ENCODE measurements at places on chromosomes 5 and 9.
A peak's percentile ranks its signal among the peaks of the same experiment; 100 is the strongest.

- DNase-seq: peak; percentile 18
Observed at GRCh38 chr5:137743031-137743640, 7.2 kb upstream of the KLHL3 start.

DNA sequence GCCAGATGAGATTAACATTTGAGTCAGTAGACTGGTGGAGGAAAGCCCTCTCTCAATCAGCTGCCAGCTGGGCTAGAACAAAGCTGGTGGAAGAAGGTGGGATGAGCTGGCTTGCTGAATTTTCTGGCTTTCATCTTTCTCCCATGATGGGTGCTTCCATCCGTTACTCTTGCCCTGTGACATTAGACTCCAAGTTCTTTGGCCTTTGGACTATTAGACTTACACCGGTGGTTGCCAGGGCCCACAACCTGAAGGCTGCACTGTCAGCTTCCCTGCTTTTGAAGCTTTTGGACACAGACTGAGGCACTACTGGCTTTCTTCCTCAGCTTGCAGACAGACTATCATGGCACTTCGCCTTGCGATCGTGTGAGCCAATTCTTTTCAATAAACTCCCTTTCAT is 642.7 kb downstream of the TAF11L14 start:
- no peak for DNase-seq

DNA sequence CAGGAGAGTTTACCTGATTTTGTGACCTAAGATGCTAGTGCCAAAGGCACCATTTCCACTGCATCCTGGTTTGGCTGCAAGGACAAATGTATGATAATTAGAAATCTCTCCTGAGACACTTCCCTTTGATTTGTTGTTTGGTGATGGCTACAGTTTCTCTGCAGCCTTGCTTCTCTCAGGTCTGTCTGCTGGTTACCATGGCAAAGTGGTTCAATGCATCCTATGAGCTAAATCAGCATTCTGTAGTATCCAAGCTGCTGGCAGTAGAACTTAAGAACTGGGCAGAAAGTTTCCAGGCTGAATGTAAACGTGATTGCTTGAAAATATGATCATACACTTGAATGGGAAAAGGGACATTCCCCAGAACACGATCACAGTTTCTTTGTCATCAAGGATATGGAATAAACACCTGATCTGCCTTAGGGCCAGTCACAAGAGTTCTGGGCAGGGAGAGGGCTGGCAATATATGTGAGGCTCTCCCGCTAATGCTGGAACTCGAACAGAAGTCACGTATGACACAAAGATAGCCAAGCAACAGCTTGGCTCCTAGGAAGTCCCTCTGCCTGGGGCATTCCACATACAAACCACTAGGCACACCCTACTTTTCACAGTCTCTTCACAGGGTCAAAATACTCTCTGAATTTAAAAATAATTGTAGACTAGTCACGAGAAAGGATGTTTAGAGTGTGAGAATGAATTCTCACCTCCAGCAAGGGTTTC is 138.1 kb upstream of the GRAMD2B start:
- no peak for DNase-seq

DNA sequence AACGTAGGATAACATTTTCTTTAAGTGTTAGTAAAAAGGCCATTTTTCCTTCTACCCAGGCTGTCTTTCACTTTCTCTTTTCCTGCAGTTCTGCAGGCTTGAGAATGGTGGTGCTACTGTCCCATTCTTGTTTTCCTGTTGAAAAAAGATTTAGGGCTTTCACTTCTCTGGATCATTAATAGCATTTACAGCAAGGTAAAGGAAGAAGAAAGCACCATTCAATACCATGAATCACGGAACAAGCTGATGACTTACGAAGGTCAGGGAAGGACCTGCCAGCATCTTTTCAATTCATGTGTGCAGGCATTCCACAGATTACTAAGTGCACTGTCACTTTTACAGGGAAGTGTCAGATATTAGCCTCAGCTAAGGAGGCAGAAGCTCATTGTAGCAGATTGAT is 292.8 kb downstream of the YTHDC2 start:
- DNase-seq: no peak

GRCh38 chr9:129412814-129413536 is 207.9 kb downstream of the C9orf50 start:
- no peak for DNase-seq

DNA sequence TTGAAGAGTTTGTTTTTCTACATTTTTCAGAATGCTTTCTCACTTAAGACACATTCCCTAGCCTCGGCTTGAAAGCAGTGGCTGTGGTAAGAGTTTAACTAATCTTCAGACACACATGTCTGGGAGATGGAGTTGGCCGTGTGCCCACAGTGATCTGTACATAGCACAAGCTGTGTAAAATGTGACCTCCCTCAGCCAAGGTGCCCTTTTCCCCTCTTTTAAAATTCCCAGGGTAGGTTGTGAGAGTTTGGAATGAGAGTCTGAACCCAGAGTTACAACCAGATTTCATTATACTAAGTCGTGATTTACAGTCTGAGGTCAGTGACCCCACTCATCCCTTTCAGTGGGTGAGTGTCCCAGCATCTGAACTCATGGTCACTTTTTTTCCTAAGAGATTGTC is 230.4 kb downstream of the DOCK8 start:
- DNase-seq: no peak

- DNase-seq: no peak
Observed at GRCh38 chr5:173300389-173301047, 27.7 kb downstream of the STC2 start.

DNA sequence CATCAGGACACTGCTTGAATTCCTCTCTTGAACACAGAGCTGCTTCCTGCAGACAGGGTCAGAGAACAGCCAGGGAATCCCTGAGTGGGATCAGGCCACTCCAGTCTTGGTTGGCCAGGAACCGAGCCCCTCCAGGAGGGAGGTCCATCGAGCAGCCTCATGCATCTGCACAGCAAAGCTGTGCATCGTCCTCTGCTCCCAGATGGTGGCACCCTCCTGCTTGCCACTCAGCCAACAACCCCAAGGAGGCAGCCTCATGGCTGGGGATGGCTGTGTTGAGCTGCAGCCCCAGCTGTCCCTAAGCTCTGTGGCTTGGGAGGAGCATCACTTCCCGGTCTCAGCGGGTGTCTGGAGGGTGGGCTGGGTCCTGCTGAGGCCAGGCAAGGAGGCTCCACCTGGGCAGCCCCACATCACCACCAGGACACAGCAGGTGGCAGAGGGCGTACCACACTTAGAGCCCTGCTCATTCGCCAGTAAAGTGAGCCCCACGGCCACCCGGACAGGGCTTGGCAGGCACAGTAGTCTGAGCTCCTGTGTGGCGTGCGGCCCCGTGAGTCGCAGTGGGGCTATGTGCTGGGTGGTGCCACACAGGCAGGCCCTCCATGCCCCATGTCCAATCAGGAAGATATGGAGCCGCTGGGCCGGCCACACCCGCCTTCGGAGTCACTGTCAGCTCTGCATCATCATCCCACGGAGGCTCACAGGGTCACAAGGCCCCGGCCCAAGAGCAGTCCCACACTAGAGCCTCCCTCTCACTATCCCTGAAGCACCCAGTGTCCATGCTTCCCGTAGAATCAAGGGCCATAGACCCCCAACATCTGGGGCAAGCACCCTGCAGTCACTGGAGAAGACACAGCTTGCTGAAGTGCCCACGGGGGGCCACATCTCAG is 11.9 kb downstream of the LPCAT1 start:
- no peak for DNase-seq

DNA sequence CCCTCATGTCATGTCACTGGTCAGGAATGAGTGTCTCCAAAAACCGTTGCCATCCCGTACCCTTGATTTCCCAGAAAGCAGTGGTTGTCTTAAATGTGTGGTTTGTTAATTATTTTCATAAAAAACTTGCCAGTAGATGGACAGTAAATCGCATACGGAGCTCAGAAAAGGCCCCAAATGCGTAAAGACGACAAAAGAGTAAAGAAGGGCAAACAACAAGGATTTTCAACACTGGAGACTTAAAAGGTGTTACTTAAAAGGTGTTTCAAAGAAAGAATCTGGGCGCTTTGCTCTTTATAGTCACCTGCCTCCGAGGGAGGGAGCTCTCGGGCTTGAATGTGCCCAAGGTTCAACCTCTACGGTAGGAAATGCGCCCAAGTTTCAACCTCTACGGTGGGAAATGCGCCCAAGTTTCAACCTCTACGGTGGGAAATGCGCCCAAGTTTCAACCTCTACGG is 734 bp downstream of the KIF27 start:
- DNase-seq: no peak

- DNase-seq: no peak
Observed at GRCh38 chr5:107184871-107185270, 485.9 kb downstream of the EFNA5 start.

GRCh38 chr9:128587453-128587852 is 35.1 kb downstream of the SPTAN1 start:
- DNase-seq: no peak

- DNase-seq: no peak
Observed at GRCh38 chr5:107604990-107605389, 65.7 kb downstream of the EFNA5 start.

- DNase-seq: no peak
Observed at GRCh38 chr9:122948313-122948712, 7.5 kb downstream of the RABGAP1 start.

GRCh38 chr5:159800131-159800840 is 116.0 kb upstream of the ADRA1B start:
- DNase-seq: no peak

- no peak for DNase-seq
Observed at GRCh38 chr9:95415158-95415557, 97.6 kb upstream of the FANCC start.

DNA sequence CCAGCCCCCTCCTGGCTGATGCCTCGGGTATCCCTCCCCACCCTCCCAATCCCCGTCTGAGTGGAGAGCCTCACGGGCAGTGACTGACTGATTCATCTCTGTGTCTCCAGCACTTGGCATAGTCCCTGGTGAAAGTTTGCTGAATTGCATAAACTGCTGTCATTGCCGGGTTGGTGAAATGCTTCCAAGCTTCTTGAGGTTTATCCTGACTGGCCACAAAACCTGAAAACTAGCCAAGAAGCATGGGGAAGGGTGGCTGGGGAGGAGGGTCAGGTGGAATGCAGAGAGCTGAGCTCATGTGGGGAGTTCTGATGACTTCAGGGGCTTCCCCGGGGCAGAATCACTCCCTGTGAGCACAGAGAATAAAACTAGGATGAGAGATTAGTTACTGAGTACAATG is 56.9 kb upstream of the GGTA1 start:
- DNase-seq: no peak

- no peak for DNase-seq
Observed at GRCh38 chr9:15310107-15310850, 3.3 kb upstream of the TTC39B start.

DNA sequence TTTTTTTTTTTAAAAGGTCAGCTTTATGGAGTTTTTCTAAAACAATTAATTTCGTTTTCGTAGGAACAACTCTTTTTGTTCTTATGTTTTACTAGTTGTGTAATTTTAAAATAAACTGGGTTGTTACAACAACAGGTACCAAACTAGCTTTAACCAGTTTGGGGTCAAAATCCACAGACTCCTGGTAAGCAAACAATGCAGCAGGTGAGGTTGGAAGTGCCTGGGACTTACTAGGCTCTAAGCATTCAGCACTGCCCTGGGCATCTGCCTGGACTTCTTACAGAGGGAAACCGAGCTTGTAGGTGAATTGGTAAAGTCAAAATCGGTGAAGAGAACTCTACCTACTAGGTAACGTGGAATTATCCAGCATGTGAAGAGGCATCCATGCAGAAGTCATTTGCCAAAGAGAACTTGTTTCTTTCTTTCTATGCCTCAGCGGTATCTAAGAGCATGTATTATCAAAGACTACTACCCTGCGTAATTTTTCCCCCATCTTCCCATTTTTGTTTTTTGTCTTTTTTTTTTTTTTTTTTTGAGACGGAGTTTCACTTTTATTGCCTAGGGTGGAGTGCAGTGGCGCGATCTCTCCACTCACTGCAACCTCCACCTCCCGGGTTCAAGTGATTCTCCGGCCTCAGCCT is 145.4 kb downstream of the KCTD16 start:
- no peak for DNase-seq

GRCh38 chr9:35254984-35255857 is 93.4 kb downstream of the UNC13B start:
- no peak for DNase-seq

- no peak for DNase-seq
Observed at GRCh38 chr5:173515526-173515925, 100.9 kb downstream of the BOD1 start.

- DNase-seq: no peak
Observed at GRCh38 chr9:117903453-117903852, 199.2 kb downstream of the TLR4 start.

DNA sequence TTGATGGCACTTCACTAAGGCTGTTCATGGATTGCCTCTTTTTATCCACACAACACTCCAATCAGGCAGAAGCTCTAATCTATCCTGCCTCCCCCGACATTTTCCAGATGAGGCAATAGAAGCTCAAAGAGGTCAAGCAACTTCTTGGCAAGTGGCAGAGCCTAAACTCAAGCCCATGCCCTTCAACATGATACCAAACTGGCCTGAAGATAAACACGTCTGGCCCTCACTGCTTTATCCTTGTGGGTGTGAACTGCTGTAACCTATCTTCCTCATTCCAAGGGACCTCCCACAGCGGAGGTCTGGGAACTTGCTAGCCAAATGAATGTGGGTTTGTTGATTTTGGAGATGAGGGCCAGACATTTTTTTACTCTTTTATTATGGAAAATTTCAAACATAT is 9.5 kb downstream of the SLC35A4 start:
- no peak for DNase-seq

All from activated naive CD4-positive, alpha-beta T cell (primary cell).